ENCODE measurements at places on chromosomes 1 and 21.
A peak's percentile ranks its signal among the peaks of the same experiment; 100 is the strongest.

DNA sequence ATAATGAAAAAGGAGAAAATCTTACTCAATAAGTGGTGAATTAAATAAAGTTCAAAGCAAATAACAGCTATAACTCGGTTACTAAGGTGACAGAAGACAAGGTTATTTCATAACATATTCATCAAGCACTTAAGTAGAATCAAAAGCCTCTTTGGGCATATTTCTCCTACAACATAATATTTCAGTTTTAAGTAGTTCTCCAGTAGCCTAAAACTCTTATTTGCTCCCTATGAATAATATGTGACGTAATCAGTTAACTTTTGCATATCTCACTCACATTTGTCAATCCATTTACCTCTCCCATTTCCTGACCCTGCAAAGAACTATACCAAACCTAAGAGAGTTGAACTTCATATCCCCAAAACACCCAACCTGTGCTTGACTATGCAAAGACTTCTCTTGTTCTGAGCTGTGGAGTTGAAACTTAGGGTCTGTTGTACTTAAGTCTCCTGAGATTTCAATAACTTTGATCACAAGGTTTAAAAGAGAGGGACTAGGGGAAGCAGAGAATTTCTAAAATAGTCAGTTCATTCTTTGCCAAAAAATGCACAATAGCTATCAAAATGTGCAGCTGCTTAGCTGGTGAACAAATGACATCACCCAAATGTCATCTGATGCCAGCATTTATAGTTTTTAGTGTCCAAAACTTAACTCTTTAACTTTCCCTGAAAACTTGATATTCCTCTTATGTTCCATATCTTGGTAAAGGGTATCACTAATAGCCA is 37.2 kb downstream of the TTLL7 start:
- DNase-seq = no peak

DNA sequence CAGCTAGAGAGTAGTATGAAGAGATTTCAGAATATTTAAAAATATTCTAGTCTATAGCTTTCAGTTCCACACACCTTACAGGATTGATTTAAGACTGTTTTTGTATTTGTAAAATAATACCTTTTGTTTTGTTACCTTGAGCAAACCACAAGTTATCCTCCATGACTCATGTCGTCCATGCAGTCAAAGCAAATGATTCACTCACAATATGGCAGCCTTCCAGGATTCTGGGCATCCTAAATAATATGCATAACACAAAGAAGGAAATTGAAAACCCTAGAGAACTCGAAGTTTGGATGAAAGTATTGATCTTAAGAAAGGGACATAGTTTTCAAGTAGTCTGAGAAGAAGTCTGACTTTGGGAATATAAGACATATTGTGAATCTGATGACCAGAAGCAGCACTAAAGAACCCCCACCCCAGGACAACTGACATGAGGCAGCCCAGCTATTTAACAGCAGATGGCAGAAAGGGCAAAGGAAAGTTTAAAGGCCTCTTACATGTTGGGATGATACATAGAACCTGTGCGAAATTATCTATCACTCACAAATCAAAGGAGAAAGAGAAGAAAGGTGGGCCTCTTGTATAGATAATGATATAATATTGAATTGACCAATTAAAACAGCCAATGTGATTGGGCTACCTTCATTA is 857.9 kb downstream of the BRINP3 start:
- DNase-seq = no peak

GRCh38 chr21:43632373-43632905 is 26.8 kb downstream of the HSF2BP start:
- DNase-seq = no peak

- no peak for DNase-seq
Measured at GRCh38 chr1:3674100-3675094, 22.1 kb downstream of the TP73 start.

DNA sequence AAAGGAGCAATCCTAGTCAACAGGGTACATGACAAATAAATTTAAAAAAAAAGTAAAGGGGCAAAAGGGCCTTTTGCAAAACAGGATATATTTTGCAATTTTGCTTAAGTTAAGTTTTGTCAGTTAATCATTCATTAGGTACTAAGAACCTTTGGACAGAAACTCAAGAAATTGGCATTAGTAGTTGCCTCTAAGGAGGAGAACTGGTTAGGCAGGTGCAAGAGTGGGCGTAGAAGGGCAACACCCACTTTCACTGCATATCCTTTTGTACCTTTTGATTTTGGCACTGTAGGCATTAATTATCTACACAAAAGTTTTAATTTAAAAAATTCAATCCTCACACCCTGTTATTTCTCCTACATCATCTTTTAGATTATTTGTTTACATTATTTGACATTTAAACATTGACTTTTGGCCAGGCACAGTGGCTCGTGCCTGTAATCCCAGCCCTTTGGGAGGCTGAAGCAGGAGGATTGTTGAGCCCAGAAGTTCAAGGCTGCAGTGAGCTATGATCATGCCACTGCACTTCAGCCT is 4.3 kb downstream of the DDAH1 start:
- DNase-seq = no peak

DNA sequence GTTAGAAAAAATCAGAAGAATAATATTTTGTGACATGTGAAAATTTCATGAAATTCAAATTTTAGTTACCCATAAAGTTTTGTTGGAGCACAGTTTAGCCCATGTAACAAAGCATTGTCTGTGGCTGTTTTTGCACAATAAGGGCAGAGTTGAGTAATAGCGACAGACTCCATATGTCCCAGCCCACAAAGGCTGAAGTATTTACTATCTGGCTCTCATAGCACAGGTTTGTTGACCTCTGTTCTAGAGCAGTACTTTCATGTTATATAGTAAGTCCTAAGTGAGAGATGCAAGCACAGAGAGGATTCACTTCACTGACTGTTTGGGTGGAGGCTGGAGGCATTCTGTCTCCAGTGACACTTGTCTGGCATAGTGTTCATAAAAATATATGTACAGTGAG is 6.8 kb downstream of the LAMC1 start:
- DNase-seq = no peak

- no peak for DNase-seq
Measured at GRCh38 chr1:16321176-16321867, 31.0 kb downstream of the FBXO42 start.

- no peak for DNase-seq
Measured at GRCh38 chr1:42319128-42319851, 15.7 kb downstream of the FOXJ3 start.

DNA sequence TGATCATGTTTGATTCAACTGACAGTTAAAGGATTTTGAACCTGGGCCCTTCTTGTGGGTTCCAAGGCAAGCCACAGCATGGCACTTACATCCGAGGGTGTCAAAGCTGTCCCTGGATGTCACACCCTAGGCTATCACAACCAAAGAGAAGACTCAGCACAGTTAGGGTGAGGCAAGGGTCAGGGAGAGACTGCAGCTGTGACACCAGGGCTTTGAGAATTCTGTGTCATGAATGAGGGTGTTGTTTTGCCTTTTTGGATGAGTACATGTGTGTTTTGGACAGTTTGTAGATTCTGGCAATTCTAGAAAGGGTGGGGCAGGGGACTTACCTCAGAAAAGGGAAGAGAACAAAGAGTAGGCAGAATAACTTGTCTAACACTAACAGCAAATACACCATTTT is 37.8 kb upstream of the ZNF326 start:
- no peak for DNase-seq

- DNase-seq = peak; percentile 62
Measured at GRCh38 chr1:17094664-17095063, 24.6 kb downstream of the PADI2 start.

DNA sequence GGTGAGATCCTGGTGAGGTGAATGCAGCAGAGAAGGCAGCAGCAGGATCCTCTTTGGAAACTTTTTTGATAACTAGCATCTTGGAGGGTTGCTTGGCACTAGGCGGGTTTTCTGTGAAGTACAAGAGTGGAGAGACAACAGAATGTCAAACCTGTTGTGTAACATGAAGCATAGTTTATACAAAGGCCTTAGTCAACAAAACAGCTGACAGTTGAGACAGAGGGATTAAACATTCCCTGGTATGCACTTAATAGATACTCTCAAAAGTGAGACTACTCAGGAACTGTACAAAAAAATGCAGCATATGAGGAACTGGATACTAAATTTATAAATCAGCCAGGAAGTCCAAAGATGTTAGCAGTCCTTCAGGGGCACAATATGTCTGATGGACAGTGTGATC is 16.4 kb upstream of the CCDC17 start:
- no peak for DNase-seq

DNA sequence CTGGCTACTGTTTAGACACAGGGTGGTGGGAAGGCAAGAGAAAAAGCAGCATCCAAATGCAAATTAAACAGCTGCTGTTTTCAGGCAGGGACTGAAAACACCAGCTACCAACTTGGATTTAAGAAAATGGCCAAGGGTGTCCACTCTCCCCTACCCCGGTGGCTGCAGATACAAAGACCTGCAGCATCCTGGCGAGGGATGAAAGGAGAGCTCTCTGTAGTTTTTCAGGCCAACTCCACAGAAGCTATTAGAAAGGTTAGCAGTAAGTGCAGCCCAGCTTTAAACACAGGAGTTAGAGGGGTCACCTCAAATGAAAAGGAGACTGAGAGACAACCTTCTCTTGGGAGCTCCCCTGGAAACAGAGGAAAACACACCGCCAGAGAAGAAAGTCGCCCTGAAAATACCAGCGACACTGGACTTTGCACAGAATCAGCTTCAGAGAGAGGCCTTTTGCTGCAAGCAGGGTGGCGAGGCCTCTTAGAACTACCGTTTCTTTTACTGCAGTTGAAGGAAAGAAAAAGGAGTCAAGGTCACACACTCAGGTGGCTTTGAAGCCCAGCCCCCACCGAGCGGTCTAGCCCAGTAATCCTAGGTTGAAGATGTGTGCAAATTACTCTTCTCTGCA is 74.4 kb upstream of the TIAM1 start:
- no peak for DNase-seq
